ENCODE measurements at places on chromosomes 5 and 9.

DNA sequence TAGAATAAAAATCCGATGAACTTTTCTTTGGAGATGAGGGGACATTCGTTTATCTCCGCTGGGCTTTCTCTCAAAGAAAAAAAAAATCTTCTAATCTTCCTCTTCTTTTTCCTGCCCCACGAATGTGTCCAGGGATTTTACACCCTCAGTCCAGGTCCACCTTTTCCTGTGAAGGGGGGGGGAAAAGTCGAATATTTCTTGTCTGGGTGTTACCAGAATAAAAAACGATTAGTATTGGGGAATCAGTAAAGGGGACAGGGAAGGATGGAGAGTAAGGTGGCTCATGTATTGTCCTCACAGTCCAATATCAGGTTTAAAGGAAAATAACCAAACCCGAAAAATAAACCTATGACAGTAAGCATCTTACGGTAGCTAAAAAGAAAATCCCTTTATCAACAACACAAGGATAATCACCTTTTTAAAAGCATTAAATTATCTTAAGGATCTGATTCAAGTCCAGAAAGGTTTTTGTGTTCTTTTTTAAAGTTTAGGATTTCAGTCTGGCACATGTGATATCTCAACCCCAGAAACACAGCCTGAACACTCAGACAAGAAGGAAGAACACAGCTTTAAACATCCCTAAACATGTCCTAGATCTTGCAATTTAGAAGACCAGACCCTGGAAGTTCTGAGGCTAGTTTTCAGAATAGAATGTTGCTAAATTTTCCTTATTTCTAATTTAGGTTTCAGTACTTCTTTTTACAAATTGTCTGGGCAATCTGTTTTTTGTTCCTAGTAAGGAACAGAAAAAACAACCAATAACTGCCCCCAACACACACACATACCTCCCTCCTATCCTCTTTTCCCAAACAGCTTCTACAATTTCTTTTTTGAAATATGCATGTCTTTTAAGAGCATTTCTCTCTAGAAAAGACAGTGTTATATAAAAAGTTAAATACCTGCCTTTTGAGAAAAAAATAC is 1.2 kb downstream of the ZNF608 start:
- DNase-seq: no peak

DNA sequence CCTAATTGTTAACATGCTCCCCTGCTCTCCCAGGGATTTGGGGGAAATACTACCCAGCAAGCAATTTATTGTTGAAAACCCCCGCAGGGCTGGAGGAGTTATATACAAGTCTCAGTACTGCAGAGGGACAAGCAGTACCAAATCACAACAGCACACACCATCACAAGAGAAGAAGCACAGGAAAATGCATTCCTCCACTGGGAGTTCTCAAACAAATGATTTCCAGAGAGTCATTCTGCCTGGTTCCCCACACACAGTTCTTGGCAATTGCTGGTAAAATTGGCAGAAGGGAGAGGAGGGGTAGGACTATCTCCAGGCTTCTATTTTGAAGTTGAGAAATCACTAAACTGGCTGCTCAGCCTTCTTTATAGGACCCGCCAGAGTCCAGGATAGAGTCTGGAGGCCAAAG is 16.8 kb downstream of the SIL1 start:
- no peak for DNase-seq

DNA sequence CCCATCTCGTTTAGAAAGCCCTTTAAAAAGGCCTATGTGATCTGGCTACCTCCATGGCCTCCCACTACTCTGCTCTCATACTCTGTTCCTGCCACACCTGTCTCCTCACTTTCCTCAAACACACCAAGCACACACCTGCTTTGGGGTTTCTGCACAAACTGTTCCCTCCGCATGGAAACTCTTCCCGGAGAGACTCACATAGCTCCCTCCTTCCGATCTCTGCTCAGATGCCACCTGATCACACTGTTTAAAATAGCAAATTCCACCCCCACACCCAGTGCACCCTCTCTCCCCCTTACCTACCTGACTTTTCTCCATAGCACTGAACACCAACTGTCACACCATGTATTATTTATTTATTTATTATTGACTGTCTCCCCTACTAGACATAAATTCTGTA is 84.0 kb upstream of the NR4A3 start:
- DNase-seq: no peak

GRCh38 chr5:78675956-78676730 is 27.6 kb upstream of the LHFPL2 start:
- no peak for DNase-seq

GRCh38 chr9:130354806-130355205 is 89.2 kb downstream of the HMCN2 start:
- DNase-seq: no peak

DNA sequence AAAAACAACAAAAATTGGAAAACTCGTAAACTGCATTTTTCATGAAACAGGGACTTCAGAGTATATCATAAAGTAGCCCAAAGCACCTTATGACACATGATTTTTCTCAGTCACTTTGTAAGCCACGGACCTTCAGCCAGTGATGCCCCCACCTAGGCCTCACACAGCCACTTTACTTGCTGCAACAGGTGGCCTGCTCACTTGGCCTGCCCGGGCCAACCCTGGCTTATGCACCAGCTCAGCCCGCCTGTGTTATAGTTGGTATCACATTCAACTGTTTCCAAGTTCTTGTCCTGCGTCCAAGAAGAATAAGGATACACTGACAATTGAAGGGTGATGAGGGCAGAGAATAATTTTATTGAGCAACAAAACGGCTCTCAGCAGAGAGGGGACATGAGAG is 219.2 kb downstream of the FER start:
- DNase-seq: no peak

DNA sequence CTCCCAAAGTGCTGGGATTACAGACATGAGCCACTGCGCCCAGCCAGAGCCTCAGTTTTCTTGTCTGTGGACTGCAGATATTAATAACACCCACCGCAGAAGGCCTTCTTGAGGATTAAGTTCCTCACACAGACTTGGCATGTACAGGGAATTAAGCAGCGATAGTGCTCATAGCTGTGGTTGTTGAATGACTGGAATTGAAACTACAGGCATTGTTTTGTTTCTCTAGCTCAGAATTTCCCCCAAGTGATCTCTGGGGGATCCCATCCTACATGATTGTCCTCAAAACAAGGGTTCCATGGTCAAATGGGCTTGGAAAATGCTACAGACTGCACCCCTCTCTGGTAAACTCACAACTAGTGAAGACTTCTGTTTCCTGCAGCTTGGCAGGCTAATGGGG is 44.2 kb upstream of the TDRD7 start:
- no peak for DNase-seq

GRCh38 chr5:34499001-34499734 is 157.0 kb upstream of the RAI14 start:
- no peak for DNase-seq

GRCh38 chr5:14155075-14155474 is 11.9 kb downstream of the TRIO start:
- DNase-seq: no peak

- DNase-seq: no peak
Observed at GRCh38 chr5:140340605-140341121, 5.7 kb downstream of the HBEGF start.

DNA sequence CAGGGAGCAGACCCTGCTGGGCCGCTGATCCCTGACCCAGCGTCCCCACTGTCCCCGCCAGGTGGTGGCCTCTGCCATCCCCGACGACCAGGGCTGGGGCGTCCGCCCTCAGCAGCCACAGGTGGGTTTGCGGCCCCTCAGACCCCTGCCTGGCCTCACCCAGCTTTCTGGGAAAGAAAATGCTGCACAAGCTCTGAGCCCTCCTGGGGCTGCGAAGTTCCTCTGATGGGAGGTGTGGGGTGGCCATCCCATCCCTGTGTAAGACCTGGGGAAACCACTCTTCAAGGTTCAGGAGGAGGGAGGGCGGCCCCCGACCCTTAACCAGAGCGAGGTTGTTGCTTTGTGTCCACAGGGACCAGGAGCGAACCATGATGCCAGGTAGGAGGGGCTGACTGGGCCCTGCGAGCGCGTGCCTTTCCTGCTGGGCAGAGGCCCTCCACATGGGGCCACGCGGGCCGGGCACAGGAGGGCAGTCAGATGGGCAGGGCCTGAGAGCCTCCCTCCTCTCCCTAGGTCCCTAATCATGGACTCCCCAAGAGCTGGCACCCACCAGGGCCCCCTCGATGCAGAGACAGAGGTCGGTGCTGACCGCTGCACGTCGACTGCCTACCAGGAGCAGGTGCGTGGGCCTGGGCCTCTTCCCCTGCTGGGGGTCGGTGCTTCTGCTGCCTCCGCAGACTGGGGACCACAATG is 7.7 kb downstream of the NOXA1 start:
- no peak for DNase-seq

- DNase-seq: no peak
Observed at GRCh38 chr9:85927076-85927475, 13.9 kb upstream of the NAA35 start.

GRCh38 chr5:88558366-88558765 is 289.7 kb upstream of the TMEM161B start:
- no peak for DNase-seq

GRCh38 chr5:8958602-8959001 is 587.3 kb downstream of the SEMA5A start:
- no peak for DNase-seq

DNA sequence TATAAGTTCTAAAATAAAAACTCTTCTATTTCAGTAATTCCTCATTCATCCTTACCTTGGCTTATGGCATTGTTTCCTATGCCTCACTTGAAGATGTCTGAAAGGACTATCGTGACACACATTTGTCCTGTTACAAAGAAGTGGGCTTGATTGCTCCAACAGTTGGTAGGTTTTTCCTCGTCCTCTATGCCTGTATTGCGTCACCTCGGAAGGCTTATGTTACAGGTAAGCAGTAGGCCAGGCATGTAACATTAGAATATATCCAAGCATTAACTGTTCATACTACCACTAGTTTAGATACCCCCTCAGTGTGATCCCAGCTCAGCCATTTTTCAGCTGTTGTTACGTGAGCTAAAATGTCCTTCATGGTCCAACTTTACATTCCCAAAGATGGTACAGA is 116.7 kb downstream of the MLLT3 start:
- no peak for DNase-seq

GRCh38 chr9:68455451-68455850 is 85.2 kb downstream of the TMEM252 start:
- DNase-seq: no peak

- no peak for DNase-seq
Observed at GRCh38 chr9:126721564-126721981, 83.3 kb upstream of the ZBTB43 start.

All from activated CD8-positive, alpha-beta memory T cell treated with anti-CD3 and anti-CD28 coated beads for 48 hours (primary cell).